ENCODE measurements at places on chromosomes 6 and 20. TPM values are rescaled to one million over a fixed set of nuclear protein-coding genes. Genes with fewer than 3 reads are reported as not detected.

DNA sequence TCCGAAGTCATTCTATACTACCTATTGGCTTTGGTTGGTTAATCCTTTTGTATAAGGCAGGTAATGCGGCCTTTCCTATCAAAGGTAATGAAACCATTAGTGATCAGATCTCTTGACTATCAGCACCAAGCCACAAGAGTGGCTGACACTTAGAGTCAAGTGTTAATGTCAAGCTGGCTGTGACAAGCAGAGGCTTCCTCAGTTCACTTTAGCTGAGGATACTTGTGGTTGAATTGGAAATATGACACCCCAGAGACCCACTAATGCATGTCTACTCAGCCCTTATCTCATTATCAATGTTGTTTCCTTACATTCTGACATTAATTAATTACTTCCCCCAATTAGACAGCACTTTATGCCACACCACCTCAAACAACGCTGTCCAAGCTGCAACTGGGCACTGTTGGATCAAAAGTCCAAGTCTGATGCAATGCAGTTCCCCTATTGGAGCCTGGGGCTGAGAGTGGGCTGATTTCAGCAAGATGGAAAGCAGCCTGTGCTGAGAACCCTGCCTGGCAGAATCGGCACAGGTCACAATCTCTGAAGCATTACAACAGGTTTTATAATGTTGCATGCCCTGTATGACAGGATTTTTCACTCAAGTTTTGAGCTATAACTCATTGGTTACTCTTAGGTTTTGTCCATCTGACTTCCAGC is 273.5 kb downstream of the COL12A1 start:
- no peak for DNase-seq
- no peak overlapping the region for H3K27ac ChIP-seq
- no peak overlapping the region for H3K4me3 ChIP-seq
- H3K27me3 ChIP-seq, result no peaks in the 10 kb centered on the region

Gene ANGPT4
- 1.0 TPM for total RNA-seq

DNA sequence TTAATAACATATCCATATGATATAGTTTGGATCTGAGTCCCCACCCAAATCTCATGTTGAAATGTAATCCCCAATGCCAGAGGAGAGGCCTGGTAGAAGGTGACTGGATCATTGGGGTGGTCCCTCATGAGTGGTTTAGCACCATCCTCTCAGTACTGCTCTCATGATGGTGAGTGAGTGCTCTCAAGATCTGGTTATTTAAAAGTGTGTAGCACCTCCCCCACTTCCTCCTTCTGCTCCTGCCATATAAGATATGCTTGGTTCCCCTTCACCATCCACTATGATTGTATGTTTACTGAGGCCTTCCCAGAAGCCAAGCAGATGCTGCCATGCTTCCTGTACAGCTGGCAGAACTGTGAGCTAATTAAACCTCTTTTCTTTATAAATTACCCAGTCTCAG is 22.9 kb downstream of the IRF4 start:
- H3K4me1 ChIP-seq, result no peaks in the 10 kb centered on the region
- peaks cover 4% of the 10 kb centered on the region for H3K27me3 ChIP-seq
- no peak overlapping the region for H3K27ac ChIP-seq
- no peak overlapping the region for H3K4me3 ChIP-seq

DNA sequence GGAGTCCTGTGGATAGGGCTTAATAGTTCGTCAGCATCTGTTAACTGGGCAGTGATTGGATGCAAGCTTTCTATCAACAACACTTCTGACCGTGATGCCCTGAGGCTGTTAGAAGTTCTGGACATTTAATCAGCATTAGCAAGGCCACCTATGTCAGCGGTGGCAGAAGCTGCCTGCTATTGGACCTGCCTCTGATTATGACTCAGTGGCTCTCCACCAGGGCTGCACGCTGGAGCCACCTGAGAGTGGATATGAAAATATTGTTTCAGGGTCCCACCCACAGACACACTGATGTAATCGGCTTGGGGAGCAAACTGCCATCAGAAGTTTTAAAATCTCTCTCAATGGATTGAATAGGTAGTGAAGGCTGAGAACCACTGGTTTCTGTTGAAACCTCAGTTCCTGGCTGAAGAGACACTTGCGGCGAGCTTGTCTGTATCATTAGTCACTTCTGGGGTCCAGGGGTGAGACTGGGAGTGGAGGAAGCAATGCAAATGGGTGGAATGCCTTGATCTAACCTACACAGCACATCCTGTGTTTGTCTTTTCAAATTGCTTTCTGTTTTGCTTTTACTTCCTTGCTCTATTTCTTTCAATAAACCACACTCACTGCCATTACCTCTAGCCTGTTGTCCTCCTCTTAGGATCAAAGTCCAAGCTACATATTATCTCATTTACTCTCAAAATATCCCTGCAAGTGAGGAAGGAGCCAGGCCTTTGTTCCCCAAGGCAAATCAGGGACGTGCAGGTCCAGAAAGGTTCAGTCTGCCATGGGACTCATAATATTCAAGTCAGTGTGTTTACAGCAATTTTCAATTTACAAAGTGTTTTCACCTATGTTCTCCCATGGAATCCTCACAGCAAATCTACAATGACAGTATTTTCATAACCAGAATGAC is 4.2 kb downstream of the CLIC5 start:
- no peak overlapping the region for H3K4me3 ChIP-seq
- no peaks in the 10 kb centered on the region for H3K36me3 ChIP-seq
- H3K4me1 ChIP-seq, result no peaks in the 10 kb centered on the region
- H3K27ac ChIP-seq, result no peak overlapping the region
- no peak for DNase-seq

Gene GHRH
- total RNA-seq, result not detected

DNA sequence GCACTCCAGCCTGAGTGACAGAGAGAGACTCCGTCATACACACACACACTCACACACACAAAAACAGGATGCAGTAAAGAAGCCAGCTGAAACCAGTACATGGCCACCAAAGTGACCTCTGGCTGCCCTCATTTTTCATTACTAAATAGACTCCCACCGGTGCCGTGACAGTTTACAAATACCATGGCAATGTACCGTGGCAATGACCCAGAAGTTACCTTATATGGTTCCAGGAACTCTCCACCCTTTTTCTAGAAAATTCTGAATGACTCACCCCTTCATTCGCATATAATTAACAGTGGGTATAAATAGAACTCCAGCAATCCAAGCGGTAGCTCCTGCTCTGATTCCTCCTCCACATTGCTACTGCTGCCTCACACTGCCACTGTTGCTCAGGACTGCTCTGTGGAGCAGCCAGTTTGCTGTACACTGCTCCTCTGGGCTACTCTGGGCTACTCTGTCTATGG is 57.7 kb downstream of the SNX5 start:
- no peak overlapping the region for H3K4me3 ChIP-seq
- H3K27me3 ChIP-seq, result no peaks in the 10 kb centered on the region
- no peaks in the 10 kb centered on the region for H3K36me3 ChIP-seq

GRCh38 chr20:59269411-59270025 is 30.9 kb upstream of the EDN3 start:
- peaks cover 22% of the 10 kb centered on the region for H3K27me3 ChIP-seq
- H3K4me3 ChIP-seq, result no peak overlapping the region
- no peaks in the 10 kb centered on the region for H3K4me1 ChIP-seq
- DNase-seq, result no peak
- no peak overlapping the region for H3K27ac ChIP-seq

GRCh38 chr20:50515471-50516106 is 5.4 kb downstream of the PTPN1 start:
- no peaks in the 10 kb centered on the region for H3K36me3 ChIP-seq
- H3K27me3 ChIP-seq, result no peaks in the 10 kb centered on the region
- no peak overlapping the region for H3K27ac ChIP-seq

Gene PSMB9
- total RNA-seq, result 25.9 TPM

GRCh38 chr6:114580882-114581281 is 238.1 kb upstream of the HS3ST5 start:
- no peak overlapping the region for H3K4me3 ChIP-seq
- no peak for DNase-seq
- H3K4me1 ChIP-seq, result no peaks in the 10 kb centered on the region
- no peaks in the 10 kb centered on the region for H3K27me3 ChIP-seq
- no peaks in the 10 kb centered on the region for H3K36me3 ChIP-seq

DNA sequence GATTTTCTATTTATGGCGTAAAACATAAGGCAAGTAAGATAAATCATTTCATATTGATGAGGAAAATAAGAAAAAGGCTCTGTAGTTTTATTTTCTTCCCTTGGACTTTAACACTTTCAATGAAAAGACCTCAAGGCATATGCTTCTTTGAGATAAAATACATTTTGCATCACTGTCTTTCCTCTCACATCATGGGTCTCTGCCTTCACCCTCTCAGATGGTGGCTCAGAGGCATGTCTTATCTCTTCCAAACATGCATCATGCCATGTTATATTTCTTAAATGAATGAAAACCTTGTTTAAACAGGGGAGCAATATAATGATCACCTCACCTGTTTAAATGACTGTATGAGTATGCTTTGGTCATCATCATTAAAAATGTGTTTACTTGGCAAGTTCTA is 59.3 kb downstream of the PRL start:
- no peaks in the 10 kb centered on the region for H3K36me3 ChIP-seq
- H3K27ac ChIP-seq, result no peak overlapping the region
- DNase-seq, result no peak
- no peak overlapping the region for H3K4me3 ChIP-seq
- H3K27me3 ChIP-seq, result no peaks in the 10 kb centered on the region

GRCh38 chr6:133191323-133191722 is 49.8 kb upstream of the EYA4 start:
- no peaks in the 10 kb centered on the region for H3K36me3 ChIP-seq
- no peak overlapping the region for H3K27ac ChIP-seq
- no peaks in the 10 kb centered on the region for H3K4me1 ChIP-seq
- H3K27me3 ChIP-seq, result no peaks in the 10 kb centered on the region

GRCh38 chr6:15572296-15573016 is 90.4 kb downstream of the DTNBP1 start:
- no peak overlapping the region for H3K4me3 ChIP-seq
- H3K27ac ChIP-seq, result no peak overlapping the region
- no peaks in the 10 kb centered on the region for H3K36me3 ChIP-seq
- no peaks in the 10 kb centered on the region for H3K27me3 ChIP-seq

- H3K27ac ChIP-seq, result peak overlapping the region; percentile 67
- H3K4me1 ChIP-seq, result no peaks in the 10 kb centered on the region
- H3K36me3 ChIP-seq, result no peaks in the 10 kb centered on the region
- peak; percentile 28 for DNase-seq
- no peak overlapping the region for H3K4me3 ChIP-seq
Observed at GRCh38 chr6:10310826-10311225, 104.0 kb downstream of the TFAP2A start.

DNA sequence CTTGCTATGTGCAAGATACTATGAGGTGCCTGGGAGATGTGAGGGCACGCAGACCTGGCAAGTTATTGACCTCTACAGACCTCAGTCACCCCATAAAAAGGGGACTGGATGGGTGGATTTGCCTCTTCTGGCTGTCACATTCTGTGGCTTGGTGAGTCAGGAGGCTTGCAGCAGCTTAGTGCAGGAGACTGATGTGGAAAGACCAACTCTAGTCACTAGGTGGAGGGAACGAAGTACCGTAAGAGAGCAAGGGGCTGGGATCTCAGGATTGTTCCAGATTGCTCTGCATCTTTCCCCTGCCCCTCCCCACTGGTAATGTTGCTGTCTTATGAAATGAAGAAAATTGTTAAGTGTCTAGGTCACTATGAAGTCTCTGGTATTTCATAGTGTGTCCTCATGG is 3.3 kb downstream of the MAPRE1 start:
- no peaks in the 10 kb centered on the region for H3K27me3 ChIP-seq
- peak overlapping the region; percentile 20 for H3K27ac ChIP-seq
- H3K36me3 ChIP-seq, result no peaks in the 10 kb centered on the region
- no peak for DNase-seq
- H3K4me1 ChIP-seq, result no peaks in the 10 kb centered on the region

Gene ADGRB3
- 1.2 TPM for total RNA-seq

DNA sequence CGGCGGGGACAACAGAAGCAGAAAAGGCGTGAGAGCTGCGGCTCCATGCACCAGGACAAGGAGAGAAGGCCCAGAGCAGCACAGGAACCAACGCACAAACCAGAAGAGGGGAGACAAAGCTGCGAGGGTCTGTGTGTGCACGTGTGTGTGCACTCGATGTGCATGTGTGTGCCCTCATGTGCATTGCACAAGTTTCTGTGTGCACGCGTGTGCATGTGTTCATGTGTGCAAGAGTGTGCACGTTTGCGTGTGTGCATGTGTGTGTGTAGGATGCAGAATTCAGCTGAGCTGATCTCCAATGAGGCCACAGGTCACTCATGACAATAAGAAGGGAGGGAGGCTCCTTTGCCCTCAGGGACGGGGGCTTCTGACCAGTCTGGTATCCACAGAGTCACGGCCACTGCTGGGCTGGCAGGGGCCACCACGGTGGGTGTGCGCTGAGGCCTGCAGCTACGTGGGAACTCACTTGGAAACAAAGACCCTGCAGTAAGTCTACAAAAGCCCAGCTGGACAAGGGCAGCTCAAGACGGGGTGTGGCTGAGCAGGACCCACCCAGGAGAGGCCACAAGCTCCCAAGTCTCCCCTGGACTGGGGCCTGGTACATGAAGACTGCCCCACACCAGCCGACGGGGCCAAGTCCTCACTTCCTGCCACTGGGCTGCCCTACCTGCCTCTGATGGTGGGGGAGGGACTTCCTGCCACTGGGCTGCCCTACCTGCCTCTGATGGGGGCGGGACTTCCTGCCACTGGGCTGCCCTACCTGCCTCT is 48.1 kb upstream of the CHRNA4 start:
- no peak overlapping the region for H3K4me3 ChIP-seq
- no peaks in the 10 kb centered on the region for H3K4me1 ChIP-seq
- no peak overlapping the region for H3K27ac ChIP-seq
- no peaks in the 10 kb centered on the region for H3K36me3 ChIP-seq
- no peak for DNase-seq

- H3K4me3 ChIP-seq, result no peak overlapping the region
- no peak for DNase-seq
- H3K36me3 ChIP-seq, result no peaks in the 10 kb centered on the region
Observed at GRCh38 chr20:4961746-4962145, 39.6 kb downstream of the SLC23A2 start.

Gene MLIP
- total RNA-seq, result not detected

DNA sequence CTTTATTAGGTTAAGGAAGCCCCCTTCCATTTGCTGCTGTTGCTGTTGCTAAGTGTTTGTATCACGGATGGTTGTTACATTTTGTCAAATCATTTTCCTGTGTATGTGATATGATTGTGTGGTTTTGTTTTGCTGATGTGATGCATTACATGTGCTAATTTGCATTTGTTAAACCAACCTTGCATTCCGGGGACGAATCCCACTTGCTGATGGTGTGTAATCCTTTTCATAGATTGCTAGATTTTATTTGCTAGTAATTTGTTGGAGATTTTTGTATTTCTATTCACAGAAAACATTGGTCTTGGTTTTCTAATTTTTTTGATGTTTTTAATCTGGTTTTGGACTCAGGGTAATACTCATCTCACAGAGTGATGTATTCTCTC is 167.8 kb downstream of the WDR27 start:
- no peaks in the 10 kb centered on the region for H3K4me1 ChIP-seq
- no peak overlapping the region for H3K27ac ChIP-seq
- DNase-seq, result no peak
- no peaks in the 10 kb centered on the region for H3K36me3 ChIP-seq

Gene RNF39
- total RNA-seq, result 11.1 TPM
